ENCODE measurements at places on chromosomes 11 and 22.

DNA sequence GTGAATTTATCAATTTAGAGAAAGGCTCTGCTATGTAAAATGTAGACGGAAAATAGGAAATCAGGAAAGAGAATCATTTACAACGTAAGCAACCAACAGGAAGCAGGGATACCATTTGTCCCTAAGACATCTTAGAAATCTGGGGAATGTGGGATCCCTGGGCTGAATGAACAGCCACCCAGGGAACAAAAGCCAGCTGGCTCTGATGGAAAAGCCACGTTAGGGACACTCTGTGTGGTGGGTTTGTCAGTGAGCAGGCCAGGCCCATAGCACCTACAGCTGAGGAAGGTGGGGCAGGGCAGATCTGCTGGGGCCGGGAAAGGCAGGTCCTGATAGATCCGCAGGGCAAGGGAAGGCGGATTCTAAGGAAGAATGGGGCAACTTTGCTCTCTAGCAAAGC, 87.1 kb upstream of the CSNK2A3 start:
- DNase-seq, result no peak

- no peak for DNase-seq
Measured at GRCh38 chr11:2204361-2205213, 33.0 kb upstream of the TH start.

GRCh38 chr11:86672007-86672621, at the start of gene ME3:
Gene ME3, minus strand, starts transcription at chr11:86672616.
- DNase-seq, result peak; percentile 64

- DNase-seq, result no peak
Measured at GRCh38 chr11:57241353-57241972, 4.4 kb upstream of the APLNR start.

DNA sequence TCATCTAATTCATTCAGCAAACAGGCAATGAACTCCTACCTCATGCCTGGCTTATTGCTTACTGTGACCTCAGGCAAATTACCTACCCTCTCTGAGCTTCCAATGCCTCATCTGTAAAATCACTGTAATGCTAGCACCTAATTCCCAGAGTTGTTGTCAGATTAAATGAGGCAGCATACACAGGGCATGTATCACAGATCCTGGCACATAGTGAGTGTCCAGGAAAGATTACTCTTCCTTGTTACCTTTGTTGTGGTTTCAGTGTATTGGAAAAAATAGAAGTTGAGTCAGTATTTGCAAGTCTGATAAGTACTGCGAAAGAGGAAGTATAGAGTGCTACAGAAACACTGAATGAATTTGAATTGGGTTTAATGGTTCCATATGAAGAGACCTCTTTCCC, 26.4 kb upstream of the LRRC55 start:
- no peak for DNase-seq

- no peak for DNase-seq
Measured at GRCh38 chr11:70464509-70465361, 66.4 kb downstream of the CTTN start.

- DNase-seq, result no peak
Measured at GRCh38 chr22:44396727-44397722, 84.3 kb upstream of the SHISAL1 start.

DNA sequence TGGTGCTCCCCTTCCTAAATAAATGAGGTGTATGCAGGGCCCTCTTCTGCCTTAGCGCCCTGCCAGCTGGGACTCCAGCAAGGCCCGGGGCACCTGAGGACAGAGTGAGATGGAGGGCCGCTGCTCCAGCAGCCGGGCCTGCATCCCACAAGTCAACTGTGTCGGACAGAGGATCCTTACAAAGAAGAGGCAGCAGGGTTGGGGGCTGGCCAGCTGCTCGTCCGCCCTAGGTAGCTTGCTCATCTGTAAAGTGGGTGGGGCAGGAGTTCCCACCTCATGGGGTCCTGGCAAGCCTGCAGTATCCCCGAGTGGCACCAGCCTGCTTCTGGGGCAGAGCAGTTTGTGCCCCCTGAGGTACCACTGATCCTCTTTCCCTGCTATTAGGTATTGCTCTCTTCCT, 7.6 kb downstream of the TMEM121B start:
- no peak for DNase-seq

GRCh38 chr11:111490496-111490895, 21.7 kb downstream of the BTG4 start:
- no peak for DNase-seq

GRCh38 chr11:104254347-104254746, 90.4 kb upstream of the PDGFD start:
- peak; percentile 67 for DNase-seq

DNA sequence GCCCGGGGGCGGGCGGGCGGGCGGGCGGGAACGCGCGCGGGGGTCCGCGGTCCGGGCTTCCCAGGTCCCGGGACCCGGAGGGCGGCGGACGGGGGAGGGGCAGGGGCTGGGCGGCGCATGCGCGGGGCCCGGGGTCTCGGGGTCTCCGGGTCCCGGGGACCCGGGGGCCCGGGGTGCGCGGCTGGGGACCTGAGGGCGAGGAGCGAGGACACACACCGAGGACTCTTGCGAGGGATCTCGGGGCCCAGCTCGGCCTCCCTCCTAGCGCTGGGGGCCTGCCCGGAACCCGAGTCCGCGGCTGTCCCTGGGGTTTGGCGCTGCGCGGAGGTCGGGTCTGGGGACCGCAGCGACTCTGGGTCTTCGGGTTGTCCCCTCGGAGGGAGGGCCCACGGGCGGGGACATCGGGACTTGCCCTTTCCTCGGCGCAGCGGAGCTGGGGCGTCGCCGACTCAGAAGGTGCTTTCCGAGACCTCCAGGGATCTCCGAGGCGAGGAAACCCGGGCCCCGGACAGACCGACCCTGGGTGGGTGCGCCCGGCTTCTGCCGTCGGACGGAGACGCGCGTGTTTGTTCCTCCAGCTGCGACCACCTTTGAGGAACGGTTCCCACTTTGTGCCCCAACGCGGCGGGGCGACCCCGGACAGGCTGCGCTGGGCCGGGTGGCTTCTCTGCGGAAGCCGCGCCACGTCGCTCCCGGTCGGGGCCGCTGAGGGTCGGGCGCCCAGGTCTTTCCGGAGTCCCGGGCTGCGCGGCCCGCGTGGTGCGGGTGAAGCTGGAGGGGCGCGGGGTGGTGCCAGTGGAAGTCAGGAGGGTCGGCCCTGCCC, 540 bp downstream of the PPARA start:
- no peak for DNase-seq

DNA sequence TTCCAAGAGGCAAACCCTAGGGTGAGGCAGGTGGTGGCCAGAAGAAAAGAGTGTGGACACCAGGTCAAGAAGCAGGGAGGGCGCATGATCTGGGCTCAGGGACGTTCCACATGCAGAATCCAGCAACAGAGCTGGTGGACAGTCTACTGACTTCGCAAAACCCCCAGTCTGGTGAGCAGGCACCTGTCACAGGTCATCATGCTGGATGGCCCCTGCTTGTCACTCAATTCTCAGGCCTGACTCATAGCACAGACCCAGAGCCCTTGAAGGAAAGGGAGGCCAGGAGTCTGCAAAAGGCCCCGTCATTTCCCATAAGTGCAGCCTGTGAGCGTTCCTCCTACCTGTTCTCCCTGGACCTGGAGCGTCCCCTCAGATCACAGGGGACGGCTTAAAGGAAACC, 18.2 kb downstream of the APOL4 start:
- no peak for DNase-seq

GRCh38 chr11:123973816-123974215, 3.8 kb downstream of the OR10S1 start:
- peak; percentile 72 for DNase-seq

- DNase-seq, result no peak
Measured at GRCh38 chr11:76861490-76861953, 804 bp downstream of the ACER3 start.

GRCh38 chr11:47778878-47779483, 11.8 kb upstream of the FNBP4 start:
- no peak for DNase-seq

- DNase-seq, result no peak
Measured at GRCh38 chr11:40285558-40285957, 1173.9 kb downstream of the LRRC4C start.

- DNase-seq, result no peak
Measured at GRCh38 chr11:416051-416756, 1.4 kb upstream of the SIGIRR start.

GRCh38 chr22:33756508-33756949, 163.7 kb downstream of the LARGE1 start:
- DNase-seq, result no peak

- DNase-seq, result no peak
Measured at GRCh38 chr11:8080069-8080670, 841 bp upstream of the TUB start.

DNA sequence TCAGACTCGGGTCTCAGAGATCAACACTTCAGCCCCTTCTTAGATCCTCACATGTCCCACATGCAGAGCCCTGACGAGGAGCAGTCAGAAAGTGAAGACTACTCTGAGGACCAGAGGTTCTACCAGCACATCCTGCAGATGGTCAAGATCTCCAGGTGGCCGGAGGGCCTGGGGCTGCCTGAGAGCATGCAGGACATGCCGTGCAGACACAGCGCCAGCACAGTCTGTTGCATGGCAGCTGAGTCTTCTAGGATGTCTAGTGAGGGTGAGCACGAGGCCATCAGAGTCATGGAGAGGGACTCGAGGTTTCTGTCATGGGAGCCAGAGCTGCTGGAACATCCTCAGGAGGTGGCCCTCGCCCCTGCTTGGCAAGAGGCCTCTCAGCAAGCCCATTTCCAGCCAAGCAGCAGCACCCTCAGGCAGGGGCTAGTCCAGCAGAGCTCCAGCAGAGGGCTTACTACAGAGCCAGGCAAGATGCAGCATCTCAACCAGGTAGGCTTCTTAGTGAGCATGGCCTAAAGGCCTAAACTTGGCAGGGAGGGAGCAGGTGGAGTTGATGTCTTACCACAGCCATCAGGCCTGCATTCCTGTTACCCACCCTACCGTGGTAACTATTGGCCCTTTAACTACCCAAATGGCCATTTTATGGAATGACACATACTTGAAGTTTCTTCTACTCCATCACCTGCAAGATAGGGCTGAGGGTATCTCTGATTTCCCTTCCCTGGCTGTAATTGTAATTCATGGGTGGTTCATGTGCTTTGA, 28.7 kb downstream of the CEP164 start:
- DNase-seq, result no peak

- no peak for DNase-seq
Measured at GRCh38 chr22:46894081-46894671, 131.7 kb downstream of the TBC1D22A start.

DNA sequence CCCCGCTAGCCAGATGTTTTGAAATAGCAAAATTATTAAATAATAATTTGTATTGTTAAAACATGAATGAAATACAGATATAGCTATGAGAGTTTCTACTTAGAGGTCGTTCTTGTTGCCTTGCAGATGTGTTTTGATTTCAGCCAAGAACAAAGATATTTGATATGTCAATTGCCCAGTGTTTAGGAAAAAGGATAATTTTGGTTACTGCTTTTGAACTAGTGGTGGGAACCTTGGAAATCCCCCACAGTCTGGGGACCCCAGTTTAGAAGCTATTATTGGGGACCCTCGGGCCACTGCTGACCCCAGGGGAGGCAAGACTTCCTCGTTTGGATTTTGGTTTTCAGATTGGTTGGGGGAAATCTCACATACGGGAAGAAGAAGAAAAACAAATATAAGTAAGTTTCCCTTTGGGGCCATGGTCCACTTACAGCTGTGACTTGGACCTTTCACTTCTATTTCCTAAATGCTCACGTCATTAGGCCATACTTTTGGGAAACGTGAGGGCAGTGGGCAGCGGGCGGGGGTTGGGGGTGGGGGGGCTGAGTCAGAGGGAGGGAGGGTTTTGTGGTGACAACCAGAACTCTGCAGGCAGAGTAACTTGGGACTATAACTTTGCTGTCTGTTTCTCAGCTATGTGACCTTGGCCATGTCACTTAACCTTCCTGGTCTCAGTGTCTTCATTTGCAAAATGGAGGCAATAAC, 37.0 kb downstream of the LDLRAD3 start:
- peak; percentile 74 for DNase-seq

DNA sequence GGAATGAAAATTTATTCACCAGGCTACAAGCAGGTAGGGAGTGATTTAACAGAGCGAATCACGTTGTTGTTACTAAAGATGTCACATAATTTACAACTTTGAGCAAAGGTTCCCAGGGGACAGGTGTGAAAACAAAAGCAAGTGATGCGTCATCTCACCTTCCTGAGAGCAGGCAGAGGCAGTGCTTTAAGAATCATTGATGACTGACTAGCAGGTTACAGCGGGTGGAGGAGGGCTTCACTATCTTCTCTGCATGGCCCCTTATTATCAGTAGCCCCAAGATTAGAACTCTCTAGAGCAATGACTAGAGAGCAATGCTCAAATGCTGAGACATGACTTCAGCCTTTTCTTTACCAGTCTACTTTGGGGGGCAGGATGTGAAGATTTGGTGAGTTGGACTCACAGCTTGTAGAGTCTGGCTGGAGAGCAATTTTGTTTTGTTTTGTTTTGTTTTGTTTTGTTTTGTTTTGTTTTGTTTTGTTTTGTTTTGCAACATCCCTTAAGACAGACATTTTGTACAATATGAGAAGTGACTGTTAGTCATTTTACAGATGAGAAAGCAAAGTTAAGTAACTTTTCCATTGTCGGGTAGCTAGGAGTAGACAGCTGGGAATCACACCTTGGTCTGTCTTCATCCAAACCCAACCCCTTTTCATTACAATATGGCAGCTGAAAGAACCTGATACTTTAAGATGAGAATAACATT, 84.8 kb downstream of the SLC1A2 start:
- no peak for DNase-seq

- peak; percentile 94 for DNase-seq
Measured at GRCh38 chr11:22875869-22876473, 15.7 kb upstream of the CCDC179 start.

- DNase-seq, result no peak
Measured at GRCh38 chr22:42651134-42651533, 1.9 kb upstream of the CYB5R3 start.

GRCh38 chr11:117022526-117022925, 75.7 kb downstream of the SIK3 start:
- DNase-seq, result no peak

DNA sequence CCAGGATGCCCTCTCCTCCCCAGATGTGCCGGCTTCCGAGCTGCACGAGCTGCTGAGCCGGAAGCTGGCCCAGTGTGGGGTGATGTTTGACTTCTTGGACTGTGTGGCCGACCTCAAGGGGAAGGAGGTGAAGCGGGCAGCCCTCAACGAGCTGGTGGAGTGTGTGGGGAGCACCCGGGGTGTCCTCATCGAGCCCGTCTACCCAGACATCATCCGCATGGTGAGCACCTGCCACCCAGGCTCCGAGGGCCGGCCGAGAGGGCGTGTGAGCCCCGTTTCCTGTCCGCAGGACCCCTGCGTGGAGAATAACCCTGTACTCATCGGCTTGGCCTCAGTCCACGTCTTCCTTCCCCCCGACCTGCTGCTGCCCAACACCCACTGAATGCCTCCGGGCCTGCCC, 2.2 kb downstream of the PPP2R5B start:
- DNase-seq, result no peak

- DNase-seq, result peak; percentile 74
Measured at GRCh38 chr22:47012589-47013370, 250.3 kb downstream of the TBC1D22A start.
